Stimulated activated CD8-positive, alpha-beta memory T cell treated with anti-CD3 and anti-CD28 coated beads, Interleukin-7, amount 100 ng/mL, for 1 hour (primary cell): ENCODE measurements at places on chromosomes 11 and 22.

DNA sequence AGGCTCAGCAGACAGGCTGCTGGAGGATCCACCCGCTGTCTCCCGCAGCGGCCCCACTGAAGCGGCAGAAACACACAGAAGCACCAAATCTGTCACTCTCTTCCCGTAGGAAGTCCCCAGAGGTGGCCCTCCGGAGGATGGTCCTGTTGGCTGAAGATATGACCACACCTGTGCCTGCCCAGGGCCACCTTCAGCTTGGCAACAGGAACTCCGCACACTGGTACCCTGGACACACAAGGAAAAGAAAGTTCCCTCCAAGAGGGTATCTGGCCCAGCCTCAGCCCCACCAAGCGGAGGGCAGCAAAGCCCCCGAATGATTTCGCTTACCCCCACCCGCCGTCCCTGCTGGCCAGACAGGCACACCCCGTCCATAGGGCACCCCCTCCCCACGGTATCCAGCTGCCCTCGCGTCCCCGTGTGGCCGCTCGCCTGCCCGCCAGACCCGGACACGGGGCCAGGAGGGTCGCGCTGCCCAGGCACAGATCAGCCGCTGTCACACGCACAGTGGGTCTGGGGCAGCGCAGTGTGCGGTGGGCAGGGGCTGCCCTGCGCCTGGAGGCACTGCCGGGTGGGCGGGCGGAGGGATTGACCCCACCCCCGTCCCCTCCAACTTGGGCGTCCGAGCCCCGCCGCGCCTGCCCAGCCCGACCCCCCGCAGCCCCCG, 7.0 kb downstream of the RASSF7 start:
- no peak for DNase-seq

GRCh38 chr11:86637988-86638387, 34.4 kb downstream of the ME3 start:
- DNase-seq = no peak

GRCh38 chr11:120354068-120354467, 17.9 kb downstream of the ARHGEF12 start:
- DNase-seq = no peak

DNA sequence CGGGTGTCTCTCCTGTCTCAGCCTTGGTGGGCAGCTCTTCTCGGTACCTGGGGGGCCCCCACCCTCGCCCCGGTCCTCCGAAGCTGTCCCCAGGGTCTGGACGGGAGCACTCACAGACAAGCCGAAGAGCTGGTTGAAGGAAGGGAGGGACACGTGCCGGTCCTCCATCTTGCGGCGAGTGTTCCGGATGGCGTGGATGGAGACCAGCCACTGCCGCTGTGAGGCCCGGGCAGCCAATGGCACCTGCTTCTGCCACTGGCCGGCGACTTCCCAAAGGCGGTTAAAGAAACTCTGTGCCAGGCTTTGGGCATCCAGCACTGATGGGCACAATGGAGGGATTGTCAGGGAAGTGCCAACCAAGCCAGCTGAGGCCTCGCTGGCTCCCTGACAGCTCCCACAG, 18.7 kb downstream of the PPM1F start:
- no peak for DNase-seq

DNA sequence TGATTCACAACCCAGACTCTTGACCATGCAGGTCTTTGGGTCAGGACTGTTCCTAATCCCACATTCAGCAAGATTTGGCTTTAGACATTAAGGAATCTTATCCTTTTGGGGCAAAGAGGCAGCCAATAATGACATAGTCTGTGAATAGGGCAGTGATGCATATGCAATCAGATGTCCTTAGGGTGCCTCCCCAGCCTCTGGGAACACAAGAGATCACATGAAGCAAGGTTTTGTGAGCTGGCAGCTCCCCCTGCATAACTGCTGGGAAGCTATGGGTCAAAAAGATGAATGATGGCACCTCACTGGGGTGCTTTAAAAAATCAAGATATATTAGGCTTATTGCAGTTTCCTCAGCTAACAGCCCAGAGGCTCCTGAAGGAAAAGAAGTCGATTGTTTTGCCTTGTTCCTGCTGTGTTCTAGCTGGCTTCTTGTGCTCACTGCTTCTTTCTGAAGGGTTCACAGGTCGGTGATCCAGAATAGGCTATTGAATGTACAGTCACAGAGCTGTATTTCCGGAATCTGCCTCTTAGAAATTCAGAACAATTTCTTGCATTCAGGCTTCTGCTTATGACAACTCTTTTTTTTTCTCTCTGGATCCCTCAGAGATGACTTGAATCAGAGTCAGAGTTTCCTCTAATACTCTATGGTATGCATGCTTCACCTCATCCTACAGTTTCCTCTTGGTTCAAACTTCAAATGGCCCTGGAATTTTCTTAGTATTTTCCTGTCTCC, 31.7 kb downstream of the INSC start:
- no peak for DNase-seq

DNA sequence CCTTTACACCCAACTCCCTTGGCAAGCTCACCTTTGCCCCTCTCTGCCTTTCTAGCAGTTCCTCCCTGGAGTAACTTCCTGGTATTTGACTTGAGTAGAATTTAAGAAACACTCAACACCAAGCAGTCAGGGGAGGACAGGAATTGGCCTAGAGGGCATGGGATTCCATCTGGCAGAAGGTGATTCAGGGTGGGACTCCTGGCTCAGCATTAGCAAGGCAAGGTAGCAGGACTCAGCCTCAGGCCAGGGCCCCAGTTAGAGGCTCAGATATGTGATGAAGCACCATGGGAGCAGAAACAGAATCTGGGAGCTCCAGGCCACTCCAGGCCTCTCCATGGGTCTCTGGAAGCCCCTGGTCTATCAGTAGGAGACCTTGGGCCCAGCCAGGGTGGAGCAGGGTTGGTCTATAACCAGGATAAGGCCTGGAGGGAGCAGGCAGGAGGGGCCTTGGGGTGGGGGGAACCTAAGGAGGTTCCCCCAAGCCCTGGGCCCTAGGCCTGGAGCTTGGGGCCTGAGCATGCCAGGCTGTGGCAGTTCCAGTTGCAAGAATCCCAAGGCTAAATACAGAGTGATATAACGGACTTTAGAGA, 148.2 kb downstream of the PARVA start:
- no peak for DNase-seq

GRCh38 chr11:27409742-27410141, 46.7 kb upstream of the CCDC34 start:
- DNase-seq = no peak

- no peak for DNase-seq
These were observed 2.4 kb downstream of the MAPK1 start for GRCh38 chr22:21865041-21865440.

- DNase-seq = no peak
These were observed 198.3 kb downstream of the GRIK4 start for GRCh38 chr11:120709808-120710207.

GRCh38 chr22:39419096-39419495, 19.5 kb downstream of the TAB1 start:
- DNase-seq = no peak

- no peak for DNase-seq
These were observed 23.1 kb upstream of the ATXN10 start for GRCh38 chr22:45648301-45649117.

DNA sequence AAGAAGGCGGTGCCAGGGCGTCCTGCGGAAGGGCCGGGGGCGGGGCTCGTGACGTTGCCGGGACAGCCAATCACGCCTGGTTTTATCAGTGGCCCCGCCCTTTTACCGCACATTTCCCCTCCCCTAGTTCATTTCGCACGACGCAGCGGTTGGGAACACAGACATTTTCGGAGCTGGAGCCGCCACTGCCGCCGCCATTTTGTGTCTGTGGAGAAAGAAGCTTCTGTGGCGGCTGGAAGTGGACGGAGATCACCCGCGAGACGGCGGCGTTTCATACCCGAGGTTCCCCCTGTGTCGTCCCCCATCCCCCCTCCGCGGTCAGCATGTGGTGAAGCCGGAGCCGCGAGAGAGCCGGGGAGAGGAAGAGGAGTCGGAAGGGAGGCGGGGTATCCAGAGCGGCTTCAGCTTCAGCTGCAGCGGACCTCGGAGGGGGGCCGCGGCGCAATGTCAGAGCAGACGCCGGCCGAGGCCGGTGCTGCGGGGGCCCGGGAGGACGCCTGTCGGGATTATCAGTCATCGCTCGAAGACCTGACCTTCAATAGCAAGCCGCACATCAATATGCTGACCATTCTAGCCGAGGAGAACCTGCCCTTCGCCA, at the start of gene PCF11:
Gene PCF11 (plus strand): TSS at position 136 of the 598 bp plus-strand sequence. CDS start 309 bp downstream, at position 445.
- no peak for DNase-seq

DNA sequence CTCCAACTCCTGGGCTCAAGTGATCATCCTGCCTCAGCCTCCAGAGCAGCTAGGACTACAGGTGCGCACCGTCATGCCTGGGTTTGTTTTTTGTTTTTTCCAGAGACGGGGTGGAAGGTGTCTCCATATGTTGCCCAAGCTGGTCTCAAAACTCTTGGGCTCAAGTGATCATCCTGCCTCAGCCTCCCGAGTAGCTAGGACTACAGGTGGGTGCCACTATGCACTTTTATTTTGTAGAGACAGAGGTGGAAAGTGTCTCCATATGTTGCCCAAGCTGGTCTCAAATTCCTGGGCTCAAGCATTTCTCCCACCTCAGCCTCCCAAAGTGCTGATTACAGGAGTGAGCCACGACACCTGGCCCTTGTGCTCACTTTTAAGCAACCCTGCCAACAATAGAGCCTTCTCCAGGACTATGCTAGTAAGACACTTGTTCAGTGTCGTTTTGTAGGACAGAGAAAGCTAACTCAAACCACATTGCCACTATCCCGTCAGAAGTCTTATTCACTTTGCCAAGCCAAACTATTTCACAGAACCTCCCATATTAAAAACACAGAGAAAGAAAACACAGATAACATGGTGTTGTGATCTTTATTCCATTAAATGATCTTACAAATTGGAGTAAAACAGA, 9.4 kb upstream of the PLAAT3 start:
- no peak for DNase-seq

DNA sequence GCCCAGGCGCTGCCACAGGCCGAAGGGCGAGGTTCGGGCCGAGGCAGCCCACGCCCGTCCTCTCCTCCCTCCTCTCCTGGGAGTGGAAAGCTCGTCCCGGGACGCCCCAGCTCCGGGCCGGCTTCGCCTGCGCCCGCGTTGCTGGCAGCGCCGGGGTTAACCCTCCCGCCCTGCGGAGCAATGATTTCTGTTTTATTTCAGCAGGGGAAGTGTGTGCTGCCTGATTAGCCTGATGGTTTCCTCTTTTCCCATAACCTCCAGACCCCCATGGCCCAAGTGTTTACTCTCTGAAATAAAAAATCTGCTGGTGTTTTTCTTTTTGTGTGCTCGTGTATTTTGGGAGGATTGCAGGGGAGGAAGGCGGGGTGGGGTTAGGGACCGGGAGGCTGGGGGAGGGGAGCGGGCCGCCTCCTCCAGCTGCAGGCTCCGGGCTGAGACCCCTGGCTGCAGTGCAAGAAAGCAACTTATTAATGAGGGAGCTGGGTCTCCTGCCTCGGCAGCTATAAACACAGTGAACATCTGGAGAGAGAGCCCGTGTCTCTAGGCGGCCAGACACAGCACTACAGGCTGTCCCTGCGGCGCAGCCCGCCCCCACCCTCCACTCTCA, 38.6 kb downstream of the ETS1 start:
- DNase-seq = no peak

DNA sequence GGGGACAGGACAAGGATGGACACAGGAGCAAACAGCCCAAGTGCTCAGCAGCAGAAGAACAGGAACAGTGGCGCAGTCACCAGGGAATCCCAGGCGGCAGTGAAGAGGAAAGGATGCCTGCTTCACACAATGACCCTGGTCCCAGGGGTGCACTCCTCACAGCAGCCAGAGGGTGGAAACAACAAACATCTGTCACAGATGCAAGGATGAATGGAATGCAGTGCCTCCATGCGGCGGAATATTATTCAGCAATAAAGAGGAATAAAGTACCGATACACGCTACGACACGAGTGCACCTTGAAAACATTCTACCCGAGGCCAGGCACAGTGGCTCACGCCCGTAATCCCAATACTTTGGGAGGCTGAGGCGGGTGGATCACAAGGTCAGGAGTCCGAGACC, 12.7 kb downstream of the CSNK1E start:
- no peak for DNase-seq

DNA sequence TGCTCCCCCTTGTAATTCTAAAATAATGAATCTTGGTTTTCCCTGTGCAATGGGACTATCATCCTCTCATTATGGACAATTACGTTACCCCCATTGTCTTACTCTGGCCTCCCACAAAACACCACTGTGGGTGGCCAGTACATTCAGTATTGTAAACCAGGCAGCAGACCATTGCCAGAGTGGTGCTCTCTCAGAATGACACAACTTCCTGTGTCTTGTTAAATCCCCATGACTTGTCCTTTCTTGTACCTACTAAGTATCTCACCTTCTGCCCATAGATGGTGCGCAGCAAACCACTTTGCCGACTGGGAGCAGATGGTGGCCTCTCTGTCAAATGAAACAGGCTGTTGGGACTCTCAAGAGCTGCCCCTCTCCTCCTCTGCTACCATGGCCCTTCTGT, 287.1 kb upstream of the RAG2 start:
- DNase-seq = no peak

DNA sequence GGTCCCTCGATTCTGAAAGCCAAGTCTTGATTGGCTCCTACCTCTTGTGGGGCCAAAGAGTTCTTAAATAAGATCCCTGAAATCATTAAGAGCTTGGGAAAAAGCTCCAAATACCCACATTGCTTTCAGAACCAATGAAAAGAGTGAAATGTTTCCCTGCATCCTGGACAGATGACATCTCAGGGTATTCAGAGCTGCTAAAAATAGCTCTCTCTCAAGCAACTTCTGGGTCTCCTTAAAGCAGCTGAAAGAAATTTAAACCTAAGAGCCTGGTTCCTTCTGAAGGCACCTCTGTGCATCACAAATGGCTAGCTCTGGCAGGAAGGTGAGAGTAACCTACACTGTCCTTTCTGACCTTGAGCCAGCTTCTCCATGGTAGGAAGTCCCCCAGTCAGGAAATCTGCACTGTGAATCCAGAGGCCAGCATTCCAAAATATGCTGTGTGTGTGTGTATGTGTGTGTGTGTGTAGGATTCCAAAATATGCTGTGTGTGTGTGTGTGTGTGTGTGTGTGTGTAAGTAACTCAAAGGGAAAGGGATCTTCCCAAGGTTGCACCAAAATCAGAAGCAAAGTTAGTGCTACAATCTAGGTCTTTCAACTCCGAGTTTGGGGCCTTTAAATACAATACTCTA, 50.1 kb downstream of the RELT start:
- no peak for DNase-seq

DNA sequence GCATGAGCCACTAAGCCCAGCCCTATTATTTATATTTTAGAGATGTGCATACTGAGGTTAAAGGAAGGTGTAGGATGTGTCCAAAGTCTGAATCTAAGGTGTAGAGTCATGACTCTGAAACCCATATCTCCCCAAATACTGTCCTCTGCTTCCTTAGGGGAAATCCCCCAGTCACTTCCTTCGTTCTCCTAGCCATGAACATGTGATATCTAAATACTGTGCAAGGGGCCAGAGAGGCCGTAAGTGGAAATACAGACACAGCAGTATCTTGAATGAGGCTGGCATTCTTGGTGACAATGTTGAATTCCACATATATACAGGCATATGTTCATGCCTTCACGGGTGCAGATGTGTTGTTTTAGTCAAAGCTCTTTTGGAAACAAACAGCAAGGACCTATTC, 21.3 kb upstream of the PATZ1 start:
- no peak for DNase-seq

GRCh38 chr11:37861671-37862070, 1263.6 kb upstream of the RAG2 start:
- DNase-seq = no peak
